CD4-positive, alpha-beta T cell treated with Interleukin-17A for 1 hour (primary cell): ENCODE measurements at places on chromosomes 2 and 18.

DNA sequence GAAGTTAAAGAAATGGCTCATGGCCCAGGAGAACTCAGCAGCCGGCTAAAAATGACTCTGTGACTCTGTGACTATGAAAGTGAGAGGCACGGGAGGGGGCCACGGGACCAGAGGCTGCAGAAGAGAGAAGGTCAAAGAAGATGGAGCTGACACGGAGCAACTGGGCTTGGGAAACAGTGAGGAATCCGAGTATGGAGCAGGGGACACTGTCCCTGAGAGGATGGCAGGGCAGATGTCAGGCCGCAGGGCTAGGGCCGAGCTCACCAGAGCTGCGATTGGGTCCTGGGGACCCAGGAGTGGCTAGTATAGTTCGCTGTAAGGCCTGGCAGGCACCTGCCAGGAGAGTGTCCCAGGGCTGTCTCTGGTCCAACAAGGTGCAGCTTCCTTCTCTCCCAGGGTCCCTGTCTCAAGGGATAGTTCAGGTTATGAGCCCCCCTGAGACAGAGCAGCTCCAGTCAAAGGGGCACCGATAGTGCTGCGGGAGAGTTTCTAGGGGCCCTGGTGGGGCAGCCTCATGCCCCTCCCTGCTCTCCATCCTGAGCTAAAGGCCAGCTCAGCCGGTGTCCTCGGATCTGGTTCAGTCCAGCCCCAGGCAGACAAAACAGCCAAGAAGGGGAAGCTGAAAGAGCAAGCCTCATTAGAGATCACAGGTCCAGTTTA is 42.7 kb downstream of the CIB4 start:
- no peak for DNase-seq

GRCh38 chr2:45169339-45170190 is 160.3 kb upstream of the SIX2 start:
- DNase-seq: no peak

- no peak for DNase-seq
These were observed 68.1 kb upstream of the SPRED2 start for GRCh38 chr2:65500310-65501040.

GRCh38 chr2:184677171-184677570 is 78.8 kb downstream of the ZNF804A start:
- DNase-seq: no peak

DNA sequence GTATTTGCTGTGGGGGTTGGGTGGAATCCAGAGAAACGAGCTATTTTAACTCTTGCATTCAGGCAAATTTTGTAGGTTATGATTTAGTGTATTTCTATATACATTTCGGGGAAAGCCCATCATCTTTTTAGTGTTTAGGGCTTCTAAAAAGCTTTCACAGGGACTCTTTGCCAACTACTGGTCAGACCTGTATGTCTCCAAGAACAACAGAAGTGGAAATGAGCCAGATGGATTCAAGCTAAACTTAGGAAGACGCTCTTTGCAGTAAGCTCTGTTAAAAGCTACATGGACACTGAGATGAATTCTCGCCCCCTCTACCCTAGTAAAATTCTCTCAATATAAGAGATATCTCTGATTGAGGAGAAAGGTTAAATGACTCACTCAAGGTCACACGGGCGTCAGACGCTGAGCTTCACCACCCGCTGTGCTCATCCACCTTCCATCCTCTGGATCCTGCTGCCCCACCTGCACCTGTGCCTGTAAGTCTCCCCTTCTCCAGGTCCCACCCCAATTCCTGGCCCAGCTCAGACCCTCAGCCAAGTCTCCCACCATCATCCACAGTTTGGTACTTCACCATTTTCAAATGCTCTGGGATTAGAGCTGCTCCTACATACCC is 85.6 kb downstream of the MARCHF4 start:
- no peak for DNase-seq

DNA sequence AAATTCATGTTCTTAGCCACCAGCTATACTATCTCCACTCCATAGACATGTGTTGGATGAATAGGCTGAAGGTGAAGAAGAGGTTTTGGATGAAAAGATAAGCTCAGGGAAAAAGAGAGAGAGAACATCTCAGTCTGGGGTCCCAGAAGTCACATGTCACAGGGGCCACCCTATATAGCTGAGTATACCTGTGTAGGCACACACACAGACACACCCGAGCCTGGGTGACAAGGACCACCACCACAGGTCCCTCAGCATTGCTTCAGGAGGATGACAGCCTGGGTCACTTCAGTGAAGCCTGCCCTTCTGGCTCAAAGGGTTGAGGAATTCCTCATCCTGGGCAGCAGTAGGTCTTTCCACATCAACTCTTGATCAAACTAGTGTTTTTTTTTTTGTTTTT is 56.2 kb downstream of the POLR1A start:
- DNase-seq: no peak

DNA sequence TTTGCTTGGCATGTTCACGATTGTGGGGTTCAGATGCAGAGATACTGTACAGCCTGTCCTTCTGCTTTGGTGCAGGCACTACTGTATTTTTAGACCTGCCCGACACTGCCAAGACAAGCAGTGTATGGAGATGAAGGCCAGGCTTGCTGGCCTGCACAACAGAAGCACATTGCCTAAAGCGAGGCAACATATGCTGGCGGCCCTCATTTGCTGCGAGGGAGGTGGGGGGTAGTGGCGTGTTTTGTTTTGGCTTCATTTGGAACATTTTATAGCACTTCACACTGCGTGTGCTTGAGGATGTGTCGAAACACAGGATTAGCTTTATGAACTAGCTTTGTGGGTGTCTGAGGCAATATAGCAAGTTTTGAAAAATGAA is 27.0 kb downstream of the TMEM182 start:
- no peak for DNase-seq

- no peak for DNase-seq
These were observed 39.9 kb upstream of the ELOA2 start for GRCh38 chr18:47075098-47075883.

DNA sequence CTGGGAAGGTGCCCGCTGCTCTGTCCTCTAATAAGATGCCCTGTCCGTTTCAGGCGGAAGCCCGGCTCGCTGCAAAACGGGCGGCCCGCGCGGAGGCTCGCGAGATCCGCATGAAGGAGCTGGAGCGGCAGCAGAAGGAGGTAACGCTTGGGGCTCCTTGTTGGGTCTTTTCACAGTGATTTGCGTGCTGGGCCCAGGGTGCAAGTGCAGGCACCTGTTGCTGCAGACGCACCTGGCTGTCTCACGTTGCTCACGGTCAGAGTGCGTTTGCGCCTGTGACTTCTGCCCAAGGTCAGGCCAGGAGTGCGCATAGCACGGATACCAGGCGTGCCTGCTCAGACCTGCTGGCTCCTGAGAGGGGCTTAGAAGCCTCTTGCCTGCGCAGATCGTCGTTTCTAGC is 81.1 kb downstream of the LRRFIP1 start:
- DNase-seq: no peak

- DNase-seq: no peak
These were observed 1.7 kb upstream of the PPP4R1 start for GRCh38 chr18:9616049-9616448.

GRCh38 chr18:29523371-29523770 is 1346.4 kb upstream of the CDH2 start:
- DNase-seq: no peak

DNA sequence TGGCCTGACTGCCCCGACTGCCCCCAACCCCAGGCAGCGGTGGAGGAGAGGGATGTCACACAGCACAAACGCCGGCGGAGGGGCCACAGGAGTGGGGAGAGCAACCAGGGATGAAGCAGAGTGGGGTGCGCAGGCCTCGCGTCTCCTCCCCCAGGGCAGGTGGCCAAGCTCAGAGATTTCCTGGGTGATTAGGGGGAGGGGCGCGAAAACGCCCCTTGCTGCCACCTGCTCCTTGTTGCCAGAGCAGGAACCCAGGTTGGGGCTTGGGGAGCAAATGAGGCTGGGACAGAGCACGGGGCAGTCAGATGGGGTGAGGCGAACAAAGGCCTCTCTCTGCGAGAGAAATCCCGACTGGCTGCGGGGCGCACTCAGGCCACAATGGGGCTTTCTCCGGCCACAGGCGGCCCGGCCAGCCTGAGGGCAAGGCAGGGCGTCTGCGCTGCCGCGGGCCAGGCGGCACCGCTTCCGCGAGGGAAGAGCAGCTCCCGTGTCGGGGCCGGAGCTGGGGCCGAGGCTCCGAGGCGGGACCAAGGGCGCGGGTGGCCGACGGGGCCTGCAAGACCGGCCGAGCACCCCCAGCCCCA is 11.5 kb downstream of the TEX44 start:
- DNase-seq: peak; percentile 57

GRCh38 chr2:219398721-219399363 is 11.1 kb upstream of the DNPEP start:
- DNase-seq: no peak

DNA sequence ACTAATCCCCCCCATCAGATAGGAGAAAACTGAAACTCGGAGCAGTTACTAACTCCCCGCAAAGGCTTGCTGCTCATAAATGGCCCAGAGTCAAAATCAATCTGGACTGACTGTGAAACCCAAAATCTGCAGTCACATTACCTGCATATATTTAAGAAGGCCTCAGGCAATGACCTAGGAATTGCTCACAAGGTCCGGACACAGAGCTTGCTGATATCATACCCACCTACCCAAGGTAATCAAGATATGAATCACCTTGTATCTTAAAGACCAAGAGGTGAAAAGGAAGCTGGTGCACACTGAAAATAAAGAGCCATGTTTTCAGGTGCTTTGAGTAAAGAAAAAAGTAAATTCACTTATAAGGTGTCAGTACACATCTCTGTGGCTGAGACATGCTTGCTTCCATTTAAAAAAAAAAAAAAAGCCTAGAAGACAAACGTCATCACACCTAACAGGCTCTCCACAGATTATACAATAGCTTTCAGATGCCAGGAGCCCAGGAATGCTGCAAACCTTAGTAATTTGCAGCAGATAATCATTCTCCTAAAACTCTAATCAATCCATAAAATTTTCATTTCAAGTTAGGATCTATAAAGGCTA is 195.4 kb downstream of the ZEB2 start:
- peak; percentile 26 for DNase-seq

GRCh38 chr2:10412380-10412779 is 35.7 kb downstream of the ODC1 start:
- DNase-seq: peak; percentile 35

GRCh38 chr2:66489436-66489835 is 54.5 kb downstream of the MEIS1 start:
- no peak for DNase-seq

GRCh38 chr18:52394602-52395001 is 54.6 kb downstream of the DCC start:
- no peak for DNase-seq

GRCh38 chr18:21163647-21164547 is 52.3 kb upstream of the ROCK1 start:
- DNase-seq: peak; percentile 15

GRCh38 chr18:60020107-60020925 is 120.5 kb downstream of the PMAIP1 start:
- no peak for DNase-seq

GRCh38 chr2:202758604-202759003 is 113.0 kb downstream of the ICA1L start:
- DNase-seq: no peak

GRCh38 chr18:34942975-34943374 is 98.2 kb upstream of the MAPRE2 start:
- no peak for DNase-seq

DNA sequence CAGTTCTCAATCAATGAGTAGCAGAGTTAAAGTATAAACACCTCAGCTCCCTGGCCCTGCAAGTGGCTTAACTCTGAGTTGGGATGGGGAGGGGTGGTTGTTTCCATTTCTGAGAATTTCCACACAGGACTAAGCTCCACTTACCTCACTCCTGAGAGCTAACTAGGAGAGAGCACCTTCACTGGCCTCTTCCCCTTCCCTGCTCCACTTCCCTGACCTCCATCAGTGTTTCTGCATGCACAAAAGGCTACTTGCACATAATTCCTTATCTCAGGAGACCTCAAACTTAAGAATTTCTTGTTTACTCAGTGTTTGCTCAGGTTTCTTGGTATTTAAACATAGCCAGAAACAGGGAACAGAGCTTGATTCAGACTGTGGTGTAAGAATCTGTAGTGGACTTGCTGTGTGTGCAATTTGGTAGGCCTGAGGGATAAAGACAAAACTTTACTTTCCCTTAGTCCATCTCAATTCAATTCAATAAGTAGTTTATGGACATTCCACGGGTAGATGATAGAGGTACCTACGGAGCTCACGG is 97.2 kb downstream of the PID1 start:
- DNase-seq: no peak

- DNase-seq: no peak
These were observed 77.0 kb upstream of the UBXN4 start for GRCh38 chr2:135664623-135665068.

- DNase-seq: no peak
These were observed 77.2 kb downstream of the NEURL3 start for GRCh38 chr2:96427917-96428316.

DNA sequence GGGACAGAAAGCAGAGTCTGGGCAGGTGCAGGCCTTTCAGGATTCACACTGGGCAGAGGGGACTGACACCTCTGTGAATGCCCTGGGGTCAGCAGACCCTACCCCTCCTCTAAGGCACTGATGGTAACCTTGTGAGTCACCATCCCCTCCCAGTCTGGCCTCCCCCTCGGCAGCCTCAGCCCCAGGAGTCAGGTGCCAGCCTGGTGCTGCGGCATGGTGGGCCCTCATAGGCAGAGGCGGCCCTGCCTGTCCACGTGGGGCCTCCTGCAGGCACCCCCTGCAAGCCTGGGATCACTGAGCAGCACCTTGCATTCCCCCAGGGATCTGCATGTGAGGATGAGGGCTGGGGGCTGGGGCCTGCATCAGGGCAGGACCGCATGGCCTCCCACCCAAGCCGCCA is 4.8 kb upstream of the GPR17 start:
- no peak for DNase-seq

DNA sequence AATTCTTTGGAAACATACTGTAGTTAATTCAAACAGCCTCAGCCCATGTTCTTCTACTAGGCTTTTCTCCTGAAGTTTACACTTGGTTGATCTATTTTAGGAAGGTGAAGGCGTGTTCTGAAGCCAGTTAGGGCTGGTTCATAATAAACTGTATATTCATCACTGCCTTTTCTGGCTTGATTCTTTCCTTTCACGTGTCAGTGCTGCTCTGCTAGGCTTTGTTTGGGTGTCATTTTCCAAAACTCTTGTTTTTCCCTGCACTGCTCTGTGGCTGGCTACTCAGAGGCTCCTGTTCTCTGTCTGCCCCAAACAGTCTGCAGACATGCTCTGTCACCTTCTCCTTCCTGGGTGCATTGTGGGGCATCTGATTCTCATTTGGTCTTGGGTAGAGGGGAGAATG is 136.1 kb downstream of the PARD3B start:
- DNase-seq: no peak

DNA sequence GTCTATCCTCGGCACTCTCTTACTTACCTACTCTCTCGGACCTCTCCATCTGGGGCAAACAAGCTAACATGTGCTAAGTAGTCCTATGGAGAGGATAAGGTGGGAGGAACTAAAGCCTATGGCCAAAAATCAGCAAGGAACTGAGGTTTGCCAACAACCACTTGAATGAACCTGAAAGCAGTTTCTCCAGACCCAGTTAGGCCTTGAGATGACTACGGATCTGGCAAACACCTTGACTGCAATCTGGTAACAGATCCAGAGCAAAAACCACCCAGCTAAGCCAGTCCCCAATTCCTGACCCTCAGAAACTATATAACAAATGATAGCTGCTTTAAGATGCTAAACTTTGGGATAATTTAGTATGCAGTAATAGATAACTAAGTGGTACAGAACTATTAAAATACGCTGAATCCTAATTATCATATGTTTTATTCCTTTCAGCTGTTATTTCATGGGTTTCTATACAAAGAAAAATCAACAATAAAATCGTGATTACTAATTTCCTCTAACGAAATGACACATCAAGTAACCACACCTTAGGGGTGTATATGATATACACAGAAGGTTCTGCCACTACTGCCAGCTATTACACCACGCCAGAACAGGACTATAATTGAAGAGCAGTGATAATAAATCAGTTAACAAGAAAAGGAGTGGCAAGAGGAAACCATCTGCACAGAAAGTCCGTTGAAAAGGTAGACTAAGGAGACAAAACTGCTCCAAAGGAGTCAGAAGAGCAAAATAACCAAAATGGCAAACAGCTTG is 3.2 kb downstream of the FARSB start:
- no peak for DNase-seq
